ENCODE measurements at places on chromosomes 2 and 18.

DNA sequence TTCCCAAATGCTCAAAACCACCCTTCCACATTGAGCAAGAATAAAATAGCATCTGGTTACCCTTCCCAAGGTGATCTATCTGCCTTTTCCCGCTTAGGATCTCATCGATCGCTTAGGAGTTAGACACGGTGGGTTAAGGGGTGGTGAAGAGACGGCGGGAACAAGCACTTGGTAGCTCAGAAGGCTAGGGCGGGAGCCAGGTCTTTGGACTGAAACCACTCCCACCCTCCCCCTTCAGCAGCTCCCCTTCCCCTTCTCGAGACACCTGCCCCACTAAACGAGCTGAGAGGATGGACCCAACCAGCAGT, 513 bp downstream of the THOC1 start:
- no peak for DNase-seq

- no peak for DNase-seq
Measured at GRCh38 chr2:119480184-119480583, 44.1 kb downstream of the SCTR start.

- no peak for DNase-seq
Measured at GRCh38 chr2:198490748-198491147, 686.4 kb downstream of the PLCL1 start.

DNA sequence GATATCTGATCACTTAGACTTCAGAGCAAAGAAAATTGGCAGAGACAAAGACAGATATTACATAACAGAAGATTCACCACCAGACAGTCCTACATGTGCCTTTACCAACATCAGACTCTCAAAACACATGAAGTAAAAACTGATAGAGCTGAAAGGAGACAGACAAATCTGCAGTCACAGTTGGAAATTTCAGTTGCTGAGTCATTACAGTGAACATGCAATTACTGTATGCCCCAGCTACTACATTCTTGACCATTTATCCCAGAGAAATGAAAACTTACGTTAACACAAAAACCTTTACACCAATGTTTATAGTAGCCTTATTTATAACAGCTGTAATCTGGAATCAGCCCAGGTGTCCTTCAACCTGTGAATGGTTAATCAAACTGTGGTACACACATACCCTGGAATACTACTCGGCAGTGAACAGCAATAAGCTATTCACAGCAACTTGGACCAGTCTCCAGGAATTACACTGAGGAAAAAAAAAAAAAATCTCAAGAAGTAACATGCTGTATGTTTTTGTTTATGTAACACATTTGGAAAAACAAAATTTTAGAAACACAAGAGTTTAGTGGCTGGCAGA, 7.5 kb upstream of the SCLY start:
- no peak for DNase-seq

GRCh38 chr18:38923540-38923939, 1357.9 kb upstream of the CELF4 start:
- no peak for DNase-seq

DNA sequence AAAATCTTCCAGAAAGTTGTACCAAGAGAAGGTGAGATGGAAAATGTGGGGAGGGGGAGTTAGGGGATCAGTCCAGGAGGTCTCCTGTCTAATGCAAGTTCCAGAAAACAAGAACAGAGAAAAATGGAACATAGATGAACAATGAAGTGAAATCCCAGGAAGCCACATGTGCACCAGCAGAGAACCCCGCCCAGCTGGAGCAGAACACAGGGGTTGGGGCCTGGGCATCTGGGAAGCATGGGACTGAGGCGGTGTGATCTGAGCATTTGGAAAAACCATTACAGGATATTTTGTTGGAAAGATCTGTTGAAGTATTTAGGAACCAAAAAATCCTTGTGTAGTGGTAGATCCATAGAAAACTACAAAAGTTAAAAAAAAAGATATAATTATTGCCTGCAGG, 133.7 kb downstream of the INO80D start:
- no peak for DNase-seq

GRCh38 chr2:31223026-31223425, 5.7 kb upstream of the CAPN14 start:
- no peak for DNase-seq

DNA sequence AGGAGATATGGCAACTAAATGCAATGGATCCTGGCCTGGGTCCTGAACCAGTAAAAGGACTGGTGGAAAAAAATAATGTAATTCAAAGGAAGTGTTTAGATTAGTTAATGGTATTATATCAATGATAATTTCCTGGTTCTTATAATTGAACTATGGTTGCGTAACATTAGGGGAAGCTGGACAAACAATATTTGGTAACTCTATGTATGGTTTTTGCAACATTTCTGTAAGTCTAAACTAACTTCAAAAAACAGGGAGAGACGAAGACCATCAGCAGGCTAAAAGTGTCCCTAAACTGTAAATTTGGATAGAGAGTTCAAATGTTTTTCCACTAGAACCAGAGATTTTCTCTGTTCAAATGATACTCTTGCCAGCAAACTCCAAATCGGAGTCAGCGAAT, 36.9 kb downstream of the KLF7 start:
- no peak for DNase-seq

DNA sequence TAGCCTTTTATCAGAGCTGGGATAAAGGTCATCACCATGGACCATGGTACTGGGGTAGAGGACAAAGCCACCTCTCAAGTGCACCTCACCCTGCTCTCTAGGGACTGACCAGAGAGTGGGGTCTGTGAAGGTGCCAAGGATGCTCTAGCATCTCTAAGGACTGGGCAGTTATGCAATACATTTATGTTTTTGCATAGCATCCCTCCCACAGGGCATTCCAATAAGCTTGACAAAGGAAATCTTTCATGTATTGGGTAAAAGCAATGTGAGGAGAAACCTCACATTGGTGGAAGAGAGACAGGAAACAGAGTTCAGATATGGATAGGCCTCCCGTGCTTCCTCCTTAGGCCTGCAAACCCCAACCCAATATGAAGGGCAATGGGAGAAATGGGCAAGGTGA, 31.6 kb downstream of the STK39 start:
- no peak for DNase-seq

DNA sequence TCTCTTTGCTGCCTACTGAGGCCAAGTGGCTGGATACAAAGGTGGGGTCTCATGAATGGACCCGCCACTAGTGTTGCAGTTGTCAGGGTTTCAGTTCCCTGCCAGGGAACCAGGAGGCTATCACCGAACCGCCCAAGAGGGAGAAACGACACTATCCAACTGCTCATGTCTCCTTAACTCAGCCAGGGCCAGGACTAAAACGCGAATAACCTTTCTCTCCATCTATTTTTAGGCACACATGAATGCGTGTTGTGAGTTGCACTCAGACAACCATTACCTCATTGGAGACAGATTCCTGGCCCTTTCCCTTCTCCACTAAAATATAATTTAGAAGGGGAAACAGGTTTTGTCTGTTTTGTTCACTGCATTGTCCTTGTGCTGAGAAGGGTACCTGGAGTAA, 559.5 kb downstream of the SOCS6 start:
- no peak for DNase-seq

DNA sequence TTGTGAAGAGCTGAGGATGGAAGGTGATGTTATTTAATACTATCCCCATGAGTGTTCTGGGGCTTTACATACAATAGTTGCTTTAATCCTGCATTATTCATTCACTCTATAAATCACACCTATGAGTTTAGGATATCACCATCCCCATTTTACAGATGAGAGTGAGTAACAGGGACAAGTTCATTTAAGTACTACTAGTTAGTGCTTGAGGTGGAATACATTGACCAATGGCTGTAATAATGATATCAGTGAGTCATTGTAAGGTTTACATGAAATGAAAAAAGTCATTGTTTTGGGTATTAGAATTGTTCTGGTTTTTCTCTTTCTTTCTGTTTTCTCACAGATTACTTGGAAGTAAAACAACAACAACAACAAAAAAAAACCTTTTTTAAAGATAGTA, 42.5 kb downstream of the TANC1 start:
- DNase-seq: no peak

- DNase-seq: no peak
Measured at GRCh38 chr2:104388296-104388695, 465.6 kb upstream of the POU3F3 start.

DNA sequence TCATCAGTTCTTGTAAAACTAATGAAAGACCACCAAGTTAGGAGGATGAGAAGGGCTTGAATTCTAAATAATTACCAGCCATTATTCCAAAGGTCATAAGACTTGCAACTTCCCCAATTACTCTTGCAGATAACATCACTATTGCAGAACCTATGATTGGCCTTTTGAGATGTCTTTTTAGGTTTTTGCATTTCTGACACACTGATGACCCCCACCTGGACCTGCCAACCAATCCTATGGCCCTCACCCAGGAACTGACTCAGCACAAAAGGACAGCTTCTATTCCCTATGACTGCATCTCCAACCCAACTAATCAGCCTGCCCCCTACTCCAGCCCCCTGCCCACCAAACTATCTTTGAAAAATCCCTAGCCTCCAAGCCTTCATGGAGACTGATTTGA, 111.5 kb upstream of the COPS8 start:
- no peak for DNase-seq

- no peak for DNase-seq
Measured at GRCh38 chr2:120747706-120748105, 12.0 kb downstream of the GLI2 start.

Measured in hepatic stellate cell (primary cell).